ENCODE measurements at places on chromosomes 4 and X.
A peak's percentile ranks its signal among the peaks of the same experiment; 100 is the strongest.

DNA sequence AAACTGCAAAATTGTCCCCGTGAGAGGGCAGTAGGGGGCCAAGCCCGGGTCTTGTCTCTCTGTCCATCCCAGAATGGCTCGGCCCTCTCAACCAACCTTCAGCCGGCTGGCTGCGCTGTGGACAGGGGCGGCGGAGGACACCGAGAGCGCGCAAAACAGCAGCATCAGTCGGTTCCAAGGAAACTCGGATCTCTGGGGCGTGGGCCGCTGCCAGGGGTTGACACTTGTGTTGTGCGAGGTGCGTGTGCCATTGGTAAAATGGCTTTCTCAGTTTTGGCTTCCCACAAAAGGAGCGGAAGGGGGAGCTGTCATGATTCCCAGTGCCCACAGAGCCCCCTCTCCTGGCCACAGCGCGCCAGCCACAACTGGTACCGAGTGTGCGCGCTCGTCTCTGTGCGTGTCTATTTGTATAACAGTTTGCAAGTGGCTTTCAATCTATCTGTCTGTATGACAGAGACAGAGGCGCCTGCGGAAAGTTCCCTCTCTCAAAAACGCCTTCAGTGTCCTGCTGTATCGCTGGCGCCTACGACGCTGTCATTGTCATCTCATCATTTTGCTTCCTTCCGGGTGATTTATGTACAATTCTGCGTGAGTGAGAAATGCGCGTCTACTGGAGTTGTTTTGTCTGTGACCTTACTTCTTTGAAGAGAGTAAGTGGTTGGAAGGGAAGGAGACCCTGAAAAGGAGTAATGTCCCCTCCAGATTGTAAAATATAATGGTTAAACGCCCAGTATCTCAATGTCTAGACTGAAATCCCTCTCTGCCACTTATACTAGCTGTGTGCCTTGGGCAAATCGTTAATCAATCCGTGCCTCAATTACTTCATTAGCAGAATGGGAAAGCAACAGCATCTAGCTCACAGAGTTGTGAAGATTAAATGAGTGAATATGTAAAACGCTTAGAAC is 1.8 kb downstream of the DKK2 start:
- DNase-seq: peak; percentile 73

- no peak for DNase-seq
These were observed 7.2 kb downstream of the ARHGAP24 start for GRCh38 chr4:85482010-85482738.

DNA sequence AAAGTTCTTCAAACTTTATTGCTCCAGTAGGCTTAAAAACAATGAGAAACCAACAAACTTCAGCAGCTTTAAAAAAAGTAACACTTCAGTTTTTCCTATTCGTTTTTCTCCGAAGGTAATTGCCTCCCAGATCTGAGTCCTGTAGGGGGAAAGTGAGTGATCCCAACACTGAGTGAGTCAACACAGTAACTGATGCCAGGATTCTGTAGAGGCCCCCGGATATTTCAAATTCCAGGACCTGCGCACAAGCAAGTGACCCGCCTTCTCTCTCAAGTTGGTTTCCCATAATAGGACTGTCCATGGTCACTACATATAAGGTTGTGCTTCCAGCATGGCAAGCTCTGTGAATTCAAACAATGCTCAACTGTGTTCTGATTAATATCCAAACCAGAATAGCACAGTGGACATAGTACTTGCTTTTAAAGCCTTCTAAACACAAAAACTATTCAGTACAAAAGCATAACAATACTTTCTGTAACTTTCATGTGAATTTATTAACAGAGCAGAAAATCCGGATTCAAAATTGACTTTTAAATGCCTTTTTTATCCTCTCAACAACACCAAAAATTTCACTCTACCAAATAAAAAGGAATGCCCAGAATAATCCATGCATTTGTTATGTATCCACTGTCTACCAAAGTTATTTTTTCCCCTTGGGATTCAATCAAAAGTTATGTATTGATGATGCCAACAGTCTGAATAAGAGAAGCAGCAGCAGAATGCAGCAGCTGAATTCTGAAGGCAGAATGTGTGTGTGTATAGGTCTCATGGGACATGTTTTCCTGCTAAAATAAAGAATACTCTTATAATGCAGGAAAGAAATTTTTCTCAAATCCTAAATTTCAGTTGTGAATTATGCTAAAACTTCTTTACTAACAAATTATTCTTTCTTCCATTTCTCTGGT is at the start of gene DMD:
Gene DMD, minus strand, starts transcription at position 194 of the 905 bp plus-strand sequence. CDS start 237 bp downstream, outside the sequence.
- DNase-seq: peak; percentile 1

DNA sequence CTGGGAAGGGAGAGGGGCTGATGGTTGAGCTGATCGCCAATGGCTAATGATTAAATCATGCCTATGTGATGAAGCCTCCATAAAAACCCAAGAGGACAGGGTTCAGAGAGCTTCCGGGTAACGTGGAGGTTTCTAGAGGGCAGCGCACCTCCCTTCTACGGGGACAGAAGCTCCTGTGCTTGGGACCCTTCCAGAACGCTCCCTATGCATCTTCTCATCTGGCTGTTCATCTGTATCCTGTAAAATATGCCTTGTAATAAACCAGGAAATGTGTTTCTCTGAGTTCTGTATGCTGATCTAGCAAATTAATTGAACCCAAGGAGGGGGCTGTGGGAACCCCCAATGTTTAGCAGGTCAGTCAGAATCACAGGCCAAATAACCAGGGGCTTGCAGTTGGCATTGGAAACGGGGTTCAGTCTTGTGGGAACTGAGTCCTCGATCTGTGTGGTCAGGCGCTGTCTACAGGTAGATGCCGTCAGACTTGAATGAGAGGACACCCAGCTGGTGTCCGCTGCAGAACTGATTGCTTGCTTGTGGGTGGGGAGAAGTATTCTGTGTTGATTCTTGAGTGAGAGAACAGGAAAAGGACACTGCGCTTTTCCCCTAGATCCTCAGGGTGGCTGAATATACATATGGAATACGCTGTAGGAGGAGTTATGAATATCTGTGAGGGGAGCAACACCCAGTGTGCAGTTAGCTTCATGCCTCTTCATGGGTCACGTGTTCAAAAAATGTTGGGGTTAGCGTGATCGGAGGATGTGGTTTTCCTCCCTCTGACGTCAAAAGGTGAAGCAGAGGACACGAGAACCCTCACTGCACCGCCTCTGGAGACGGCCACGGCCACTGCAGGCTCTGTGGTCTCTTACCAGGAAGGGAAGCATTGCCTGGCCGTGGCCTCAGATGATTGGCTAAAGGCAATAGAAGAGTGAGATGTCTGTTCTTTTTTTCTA is 29.2 kb downstream of the HTT-AS start:
- no peak for DNase-seq

- no peak for DNase-seq
These were observed 53.0 kb upstream of the DAPP1 start for GRCh38 chr4:99763635-99764101.

DNA sequence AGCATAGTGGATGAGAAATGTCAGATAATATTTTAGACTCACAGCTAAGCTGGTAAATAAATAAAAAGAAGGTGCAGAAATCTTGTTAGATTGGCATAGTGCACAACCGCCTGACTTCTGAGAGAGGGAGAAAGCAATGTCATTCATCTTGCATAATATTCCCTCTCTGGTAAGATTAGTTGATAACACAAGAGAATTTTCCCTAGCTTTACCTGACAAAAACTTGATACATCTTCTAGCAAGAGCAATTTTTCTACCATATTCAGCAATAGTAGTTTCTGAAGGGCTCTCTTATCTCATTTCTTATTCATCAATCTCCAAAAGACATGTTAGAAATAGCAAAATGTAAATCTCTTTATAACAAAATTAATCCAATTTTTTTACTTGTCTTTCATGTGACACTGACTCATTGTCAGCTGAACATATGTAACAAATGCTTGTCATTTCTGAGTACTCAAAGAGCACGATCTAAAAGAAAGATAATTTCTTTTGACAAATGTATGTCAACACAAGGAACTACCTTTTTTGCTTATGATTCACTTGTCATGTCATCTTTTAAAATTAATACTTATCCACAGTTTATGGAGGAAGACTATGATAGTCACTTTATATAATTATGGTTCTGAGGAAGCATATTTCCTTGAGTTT is 240.0 kb downstream of the ARAP2 start:
- no peak for DNase-seq

DNA sequence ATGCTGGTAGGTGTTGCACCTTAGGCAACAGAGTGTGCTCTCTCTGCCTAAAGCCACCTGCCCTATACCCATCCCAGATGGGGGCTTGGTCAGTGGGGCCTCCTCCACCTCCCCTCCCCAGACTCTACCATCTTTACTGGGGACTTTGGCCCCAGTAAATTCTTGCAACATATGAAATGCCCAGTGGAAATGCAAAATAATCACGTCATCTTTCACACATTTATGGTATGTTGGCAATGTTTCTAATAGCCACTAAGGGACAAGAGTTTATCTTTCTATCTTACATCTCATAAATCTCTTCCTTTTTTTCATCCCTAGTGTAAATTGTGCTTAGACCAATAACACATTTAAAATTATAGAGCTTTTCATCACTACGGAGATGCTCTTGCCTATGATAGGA is 103.0 kb upstream of the MAML3 start:
- DNase-seq: no peak

DNA sequence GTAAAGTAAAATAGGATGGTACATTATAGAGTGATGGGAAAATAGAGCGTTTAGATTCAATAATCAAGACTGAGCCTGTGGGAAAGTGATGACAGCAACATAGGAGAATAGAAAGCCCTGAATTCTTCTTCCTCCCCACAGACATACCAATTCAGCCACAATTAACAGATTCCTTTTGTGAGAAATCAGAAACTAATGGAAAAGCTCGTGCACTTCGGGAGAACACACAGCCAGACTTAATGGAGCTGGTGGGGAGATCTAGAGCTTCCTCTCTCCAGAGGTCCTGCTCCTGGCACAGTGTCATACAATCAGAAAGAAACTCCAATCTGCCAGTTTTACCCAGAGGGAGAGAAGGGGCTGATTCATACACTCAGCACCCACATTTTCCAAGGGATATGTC is 676.3 kb upstream of the BOD1L1 start:
- DNase-seq: no peak

DNA sequence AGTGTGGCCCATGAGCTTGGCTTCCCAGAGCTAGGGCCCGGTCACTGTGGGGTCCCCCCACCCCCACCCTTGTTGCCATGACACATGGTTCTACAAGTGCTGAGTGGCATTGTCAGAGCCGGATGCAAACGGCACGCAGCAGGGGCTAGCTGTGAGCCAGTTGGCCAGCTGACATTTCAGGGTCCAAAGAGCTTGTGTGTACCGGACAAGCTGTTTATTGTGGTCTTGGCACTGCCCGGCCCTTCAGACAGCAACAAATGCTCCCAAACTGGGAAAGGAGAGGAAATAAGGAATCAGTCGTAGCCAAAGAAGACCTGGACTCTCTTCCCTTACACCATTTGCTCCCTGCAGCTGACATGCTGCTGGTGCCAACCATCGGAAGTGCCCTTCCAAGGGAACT is 36.8 kb downstream of the TSC22D3 start:
- no peak for DNase-seq

DNA sequence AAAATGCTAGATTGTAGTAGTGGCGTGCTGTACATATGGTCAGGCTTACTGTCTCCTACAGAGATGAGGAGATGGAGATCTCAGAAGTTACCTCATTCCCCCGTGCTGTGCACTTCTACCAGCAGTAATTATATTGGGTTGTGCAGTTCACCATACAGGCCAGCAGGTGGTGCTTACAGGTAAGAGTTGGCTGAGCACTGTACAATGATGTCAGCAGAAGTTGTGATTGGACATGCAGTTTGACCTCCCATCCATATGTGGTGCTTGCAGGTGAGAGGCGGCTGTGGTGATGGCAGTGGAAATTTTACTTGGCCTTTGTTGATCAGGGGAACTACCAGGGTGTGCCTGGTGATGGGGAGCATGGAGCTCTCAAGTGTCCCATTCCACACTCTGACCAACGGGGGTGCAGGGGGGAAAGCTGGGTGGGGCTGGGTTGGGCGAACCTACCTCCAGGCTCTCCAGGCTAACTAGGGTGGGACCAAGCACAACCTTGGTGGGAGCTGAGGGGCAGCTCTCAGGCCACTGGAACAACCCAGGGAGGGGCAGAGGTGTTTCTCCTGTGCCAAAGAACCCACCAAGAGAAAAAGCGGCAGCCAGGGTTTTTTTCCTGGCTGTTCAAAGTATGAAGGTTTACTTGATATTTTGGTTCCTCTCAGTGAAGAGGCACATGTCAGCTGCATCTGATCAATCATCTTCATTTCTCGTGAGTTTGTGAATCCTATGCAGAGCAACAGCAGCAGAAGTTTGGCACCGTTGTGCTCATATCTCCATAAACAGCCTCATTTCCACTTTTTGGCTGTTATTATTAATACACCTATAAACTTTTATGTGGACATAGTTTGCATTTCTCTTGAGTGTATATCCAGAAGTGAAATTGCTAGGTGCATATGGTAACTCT is 73.8 kb upstream of the FREM3 start:
- peak; percentile 12 for DNase-seq

- peak; percentile 58 for DNase-seq
These were observed 47.7 kb upstream of the AFAP1 start for GRCh38 chr4:7987148-7987989.

DNA sequence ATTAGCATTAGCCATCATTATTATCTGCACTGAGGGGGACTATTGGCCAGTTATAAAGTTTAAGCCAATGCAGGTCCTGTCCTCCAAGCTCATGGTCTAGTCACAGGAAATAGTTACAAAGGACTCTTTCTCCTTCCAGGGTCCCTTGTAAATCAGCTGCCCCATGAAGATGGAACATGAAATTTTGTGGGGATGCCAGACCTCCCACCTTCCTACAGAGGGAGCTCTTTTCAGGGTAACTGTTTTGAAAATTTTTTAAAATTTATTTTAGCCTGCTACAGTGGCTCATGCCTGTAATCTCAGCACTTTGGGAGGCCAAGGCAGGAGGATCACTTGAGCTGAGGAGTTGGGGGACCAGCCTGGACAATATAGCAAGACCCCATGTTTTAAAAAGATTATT is 124.4 kb upstream of the SLC34A2 start:
- no peak for DNase-seq

DNA sequence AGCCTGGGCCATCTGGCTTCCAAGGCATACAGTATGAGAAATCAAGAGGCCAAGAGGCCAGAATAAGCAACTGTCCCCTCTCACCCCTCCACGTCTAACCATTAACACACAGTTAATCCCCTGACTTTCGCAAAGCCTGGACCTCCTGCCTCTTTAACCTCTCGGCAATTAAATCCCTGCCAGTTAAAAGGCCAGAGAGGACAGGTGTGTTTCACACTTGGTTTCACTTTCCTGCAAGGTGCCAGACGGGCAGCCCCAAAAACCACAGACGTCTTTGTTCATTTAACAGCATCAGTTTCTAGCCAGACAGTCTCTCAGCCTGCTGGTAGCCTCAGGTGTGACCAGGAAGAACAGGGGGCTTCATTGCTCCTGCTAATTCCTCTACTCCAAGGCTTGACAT is 91.1 kb upstream of the KIT start:
- DNase-seq: no peak
